ENCODE measurements at places on chromosomes 11 and 22.
A peak's percentile ranks its signal among the peaks of the same experiment; 100 is the strongest.

- DNase-seq, result no peak
Observed at GRCh38 chr22:33848251-33848650, 72.0 kb downstream of the LARGE1 start.

DNA sequence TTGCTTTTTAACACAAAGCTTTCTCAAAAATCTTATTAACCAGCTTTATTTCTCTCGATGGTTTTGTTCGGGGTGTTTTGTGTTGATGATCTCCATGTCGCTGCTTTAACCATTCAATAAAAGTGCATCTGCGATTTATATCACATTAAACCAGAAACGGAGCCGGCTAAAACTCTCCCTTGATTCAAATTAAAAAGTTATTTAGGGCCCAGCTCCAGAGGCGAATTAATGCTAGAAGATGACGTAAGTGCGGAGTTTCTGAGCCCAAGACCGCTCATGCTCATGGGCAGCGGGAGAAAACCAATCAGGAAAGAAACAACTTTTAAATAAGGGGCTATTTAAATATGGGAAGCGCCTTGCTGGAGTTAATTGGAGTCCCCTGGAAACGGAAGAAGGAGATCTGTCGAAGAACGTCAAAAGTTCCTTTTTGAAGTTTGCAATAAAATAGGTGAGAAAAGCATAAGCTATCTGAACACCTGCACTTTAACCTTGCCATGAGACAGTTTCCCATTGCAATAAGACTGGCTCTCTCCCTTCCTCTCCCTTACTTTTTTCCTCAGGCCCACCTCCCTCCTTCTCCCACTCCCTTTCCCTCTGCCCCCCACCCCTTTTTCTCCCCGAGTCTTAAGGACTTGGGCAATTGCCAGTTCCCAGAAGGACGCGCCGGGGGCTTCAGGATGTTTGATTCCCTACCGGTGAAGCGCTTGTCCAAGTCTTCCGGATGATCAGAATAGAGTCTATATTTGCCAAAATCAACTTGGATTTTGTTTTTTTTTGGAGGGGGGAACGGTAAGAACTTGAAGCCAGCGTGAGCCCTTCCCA, 1.9 kb upstream of the DBX1 start:
- DNase-seq, result no peak

- DNase-seq, result no peak
Observed at GRCh38 chr11:76385903-76386302, 4.8 kb downstream of the GVQW3 start.

DNA sequence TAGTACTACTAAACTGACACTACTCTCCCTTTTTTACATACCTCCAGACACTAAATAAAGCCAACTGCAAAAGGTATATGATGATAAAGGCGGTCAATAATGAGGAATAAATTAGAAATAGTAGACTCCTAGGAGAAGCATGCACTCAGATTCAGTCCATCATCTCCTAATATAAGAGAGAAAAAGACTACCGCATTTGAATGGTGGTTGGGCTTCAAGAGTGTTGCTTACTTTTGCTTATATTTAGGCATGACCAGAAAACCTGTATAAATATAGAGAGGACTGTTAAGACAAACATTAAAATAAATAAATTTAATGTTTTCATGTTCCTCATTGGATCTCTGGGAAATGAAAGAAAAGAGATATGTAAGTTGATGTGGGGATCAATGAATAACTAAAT, 1137.0 kb downstream of the FAM181B start:
- no peak for DNase-seq

GRCh38 chr22:36298118-36298517, 45.2 kb downstream of the APOL1 start:
- DNase-seq, result no peak

- peak; percentile 78 for DNase-seq
Observed at GRCh38 chr22:49961005-49961600, 531 bp downstream of the PIM3 start.

- no peak for DNase-seq
Observed at GRCh38 chr11:45079075-45079444, 67.4 kb upstream of the PRDM11 start.

DNA sequence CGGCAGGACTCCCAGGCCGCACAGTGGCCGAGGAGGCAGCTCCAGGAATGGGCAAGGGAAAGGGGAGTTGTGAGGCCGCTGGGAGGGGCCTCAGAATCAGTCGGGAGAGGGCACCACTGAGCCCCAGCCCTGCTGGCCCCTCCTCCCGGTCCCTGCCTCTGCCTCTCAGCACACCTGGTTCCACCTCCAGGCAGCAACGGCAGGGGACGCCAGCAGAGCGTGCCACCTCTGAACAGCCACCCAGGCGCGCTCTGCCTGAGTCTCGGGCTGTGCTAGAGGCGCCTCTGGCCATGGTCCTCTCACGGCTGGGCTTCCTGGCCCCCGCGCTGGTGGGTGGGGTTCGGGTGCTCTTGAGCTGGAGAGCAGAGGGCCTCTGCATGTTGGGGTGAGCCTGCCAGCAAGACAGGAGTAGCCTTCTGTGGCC, 33.0 kb downstream of the MOB2 start:
- peak; percentile 18 for DNase-seq

DNA sequence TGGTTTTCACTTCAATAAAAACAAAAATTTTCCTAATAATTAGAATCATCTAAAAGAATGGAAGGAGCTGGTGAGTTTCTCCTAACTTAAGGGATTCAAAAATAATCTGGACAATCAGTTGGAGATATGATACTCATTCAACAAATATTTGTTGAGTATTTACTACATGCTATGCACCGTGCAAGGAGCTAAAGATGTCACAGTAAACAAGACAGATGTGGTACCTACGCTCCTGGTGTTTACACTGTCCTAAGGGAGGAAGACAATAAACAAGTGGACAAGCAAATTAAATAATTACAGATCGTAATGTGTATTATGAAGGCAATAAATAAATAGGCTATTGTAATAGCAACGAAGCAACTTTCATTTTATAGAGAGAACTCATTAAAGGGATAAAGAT, 9.9 kb upstream of the SPON1 start:
- DNase-seq, result no peak

DNA sequence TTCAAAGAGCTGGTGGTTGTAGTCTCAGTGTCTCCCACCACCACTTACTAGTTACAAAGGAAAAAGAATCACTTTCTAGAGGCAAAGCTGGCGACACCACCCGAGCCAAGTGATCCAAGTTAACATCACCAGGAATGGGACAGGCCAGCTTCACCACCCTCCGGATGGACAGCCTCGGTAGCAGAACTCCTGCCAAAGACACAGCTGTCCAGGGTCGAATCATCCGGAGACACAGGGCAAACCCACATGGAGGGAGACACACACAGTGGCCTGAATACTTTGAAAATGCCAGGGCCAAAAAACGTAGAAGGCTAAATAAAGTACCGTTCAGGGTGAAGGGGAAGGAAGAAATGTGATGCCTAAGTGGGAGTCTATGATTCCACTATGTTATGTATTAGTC, 33.1 kb downstream of the KCNQ1 start:
- no peak for DNase-seq

GRCh38 chr11:102147632-102148031, 37.4 kb downstream of the YAP1 start:
- DNase-seq, result no peak

DNA sequence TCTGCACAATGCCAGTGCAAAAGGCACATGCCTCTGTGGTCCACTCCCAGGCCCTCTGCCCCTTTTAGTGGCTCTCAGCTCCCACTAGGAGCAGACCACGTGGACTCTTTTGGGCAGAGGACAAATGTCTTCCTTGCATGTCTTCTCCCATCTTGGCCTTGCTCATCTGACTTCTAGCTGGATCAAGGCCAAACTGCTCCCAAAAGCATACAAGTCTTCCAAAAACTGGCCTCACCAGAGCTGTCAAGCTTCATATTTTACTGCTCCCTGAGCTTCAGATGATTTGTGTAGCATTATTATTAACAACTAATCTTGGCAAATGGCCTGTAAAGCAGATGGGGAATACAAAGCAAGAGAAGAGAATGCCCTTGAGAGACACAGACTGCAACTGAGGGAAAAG, 6.9 kb downstream of the SMPD1 start:
- no peak for DNase-seq

DNA sequence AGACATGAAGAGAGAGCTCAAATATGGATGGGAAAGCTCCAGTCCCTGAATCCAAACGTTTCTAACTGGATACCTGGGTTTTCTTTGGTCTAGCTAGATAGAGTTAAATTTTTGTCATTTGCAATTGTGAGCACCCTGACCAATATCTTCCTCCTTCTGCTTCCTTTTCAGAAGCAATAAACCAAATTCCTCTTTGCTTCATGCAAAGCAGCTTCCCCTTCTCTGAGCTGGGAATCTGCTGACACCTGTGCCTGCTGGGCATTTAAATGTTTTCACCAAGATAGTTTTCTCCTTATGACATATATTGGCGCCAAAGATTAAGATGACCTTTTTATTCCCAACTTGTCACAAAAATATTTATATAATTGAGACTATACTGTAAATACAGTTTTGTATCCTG, 27.9 kb upstream of the PAK1 start:
- no peak for DNase-seq

GRCh38 chr22:30270832-30271231, 4.2 kb upstream of the OSM start:
- DNase-seq, result no peak

DNA sequence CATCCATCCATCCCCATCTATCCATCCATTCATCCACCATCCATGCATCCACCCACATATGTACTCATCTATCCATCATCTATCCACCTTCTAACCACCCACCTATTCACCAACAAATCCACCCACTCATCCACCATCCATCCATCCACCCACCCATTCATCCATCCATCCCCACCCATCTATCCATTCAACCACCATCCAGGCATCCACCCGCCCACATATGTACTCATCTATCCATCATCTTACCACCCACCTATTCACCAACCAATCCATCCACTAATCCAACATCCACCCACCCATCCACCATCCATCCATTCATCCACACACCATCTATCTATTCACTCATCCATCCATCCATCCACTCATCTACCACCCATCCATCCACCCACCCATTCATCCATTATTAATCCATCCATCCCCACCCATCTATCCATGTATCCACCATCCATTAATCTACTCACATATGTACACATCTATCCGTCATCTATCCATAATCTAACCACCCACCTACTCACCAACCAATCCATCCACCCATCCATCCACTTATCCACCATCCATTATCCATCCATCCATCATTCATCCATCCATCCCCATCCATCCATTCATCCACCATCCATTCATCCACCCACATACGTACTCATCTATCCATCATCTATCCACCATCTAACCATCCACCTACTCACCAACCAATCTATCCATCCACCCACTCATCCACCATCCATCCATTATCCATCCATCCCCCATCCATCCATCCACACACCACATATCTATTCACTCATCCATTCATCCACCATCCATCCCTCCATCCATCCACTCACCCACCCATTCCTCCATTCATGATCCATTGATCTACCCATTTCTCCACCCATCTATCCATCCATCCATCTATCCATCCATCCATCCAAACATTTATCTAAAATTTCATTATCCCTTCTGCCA, 940.0 kb downstream of the BRD1 start:
- DNase-seq, result no peak

- DNase-seq, result no peak
Observed at GRCh38 chr11:119107538-119108145, 498 bp downstream of the C2CD2L start.

DNA sequence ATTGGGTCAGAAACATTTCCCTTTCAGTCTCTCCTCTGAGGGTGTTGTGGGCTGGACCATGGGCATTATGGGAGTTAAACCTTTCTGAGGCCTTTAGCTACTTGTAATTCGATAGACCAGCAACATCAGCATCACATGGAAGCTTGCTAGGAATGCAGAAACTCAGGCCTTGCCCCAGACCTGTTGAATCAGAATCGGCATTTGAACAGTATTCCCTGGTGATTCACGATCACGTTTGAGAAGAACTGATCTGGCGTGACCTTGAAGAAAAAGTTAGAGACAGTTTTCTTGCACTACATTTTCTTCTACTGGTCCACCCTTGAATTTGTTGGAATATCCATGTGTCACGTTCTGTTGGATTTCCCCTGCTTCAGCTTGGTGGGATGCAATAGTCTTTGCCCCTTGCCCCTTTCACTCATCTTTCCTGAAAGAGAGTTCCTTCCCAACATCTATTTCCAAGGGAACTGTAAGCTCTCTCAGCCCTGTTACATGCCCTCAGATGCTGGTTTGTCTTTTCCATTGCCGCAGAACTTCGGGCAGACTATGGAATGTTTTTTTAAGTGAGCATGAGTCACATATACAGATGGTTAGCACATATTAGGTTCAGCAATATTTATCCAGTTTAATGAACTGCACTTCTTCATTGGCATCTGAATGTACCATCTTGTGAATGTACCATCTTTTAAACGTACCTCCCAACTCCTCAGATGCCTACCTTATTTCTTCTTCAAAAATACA, 23.9 kb downstream of the EHF start:
- DNase-seq, result no peak

DNA sequence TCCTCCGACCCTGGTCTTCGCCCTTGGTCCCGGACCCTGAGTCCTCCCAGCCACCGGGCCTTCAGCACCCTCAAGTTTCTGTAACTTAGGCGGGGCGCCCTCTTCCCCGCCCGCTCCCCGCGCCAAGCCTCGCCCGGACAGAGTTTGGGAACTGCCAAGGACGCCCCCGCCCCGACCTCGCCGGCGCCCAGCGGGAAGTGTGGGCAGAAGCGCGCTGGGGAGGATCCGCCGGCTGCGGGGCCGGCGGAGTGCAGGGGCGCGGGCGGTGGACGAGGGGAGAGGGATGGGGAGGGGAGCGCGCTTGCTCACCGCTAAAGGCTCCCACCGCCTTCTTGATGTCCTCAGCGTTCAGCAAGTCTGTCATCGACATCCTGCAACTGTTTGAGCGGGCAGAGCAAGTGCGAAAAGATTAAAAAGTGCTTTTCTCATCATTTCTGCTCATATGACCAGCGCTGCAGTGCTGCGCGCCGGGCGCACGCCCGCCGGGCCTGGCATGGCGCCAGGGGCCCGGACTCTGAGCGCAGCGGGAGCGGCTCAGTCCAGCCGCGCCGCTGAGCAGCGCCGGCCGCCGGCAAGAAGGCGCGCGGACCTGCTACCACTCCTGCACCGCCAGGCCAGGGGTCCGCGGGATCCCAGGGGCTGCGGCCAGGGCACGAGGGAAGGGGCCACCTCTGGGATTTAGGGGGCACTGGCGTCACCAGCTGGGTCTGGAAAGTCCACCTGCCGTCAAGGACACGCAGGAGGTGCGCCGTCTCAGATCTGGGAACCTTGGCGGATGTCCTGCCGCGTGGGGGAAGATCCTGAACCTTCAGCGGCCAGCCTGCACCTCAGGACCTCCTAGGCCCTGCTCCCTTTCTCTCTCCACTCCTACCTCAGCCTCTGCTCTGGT, at the start of gene PVALB:
TSS of gene PVALB (minus strand) at position 400 of the 889 bp plus-strand sequence. CDS start at position 370, 30 bp downstream.
- no peak for DNase-seq

DNA sequence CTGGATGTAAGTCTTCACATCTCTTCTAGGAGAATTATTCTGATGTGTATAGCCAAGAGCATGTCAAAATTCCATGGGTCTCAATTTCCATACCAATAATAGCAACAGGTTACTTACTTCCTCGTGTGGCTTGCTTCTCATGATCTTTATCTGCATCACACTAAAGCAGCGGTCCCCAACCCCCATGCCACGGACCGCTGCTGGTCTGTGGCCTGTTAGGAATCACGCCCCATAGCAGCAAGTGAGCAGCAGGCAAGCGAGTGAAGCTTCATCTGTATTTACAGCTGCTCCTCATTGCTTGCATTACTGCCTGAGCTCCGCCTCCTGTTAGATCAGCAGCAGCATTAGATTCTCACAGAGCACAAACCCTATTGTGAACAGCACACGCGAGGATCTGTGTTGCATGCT, 28.9 kb upstream of the SLC25A1 start:
- no peak for DNase-seq
